ENCODE measurements at places on chromosomes 2 and 18.
A peak's percentile ranks its signal among the peaks of the same experiment; 100 is the strongest.

- DNase-seq = no peak
Observed at GRCh38 chr2:36403675-36404230, 48.2 kb downstream of the CRIM1 start.

GRCh38 chr2:48414980-48415835 lies 114.7 kb upstream of the STON1 start:
- no peak for DNase-seq

- no peak for DNase-seq
Observed at GRCh38 chr2:208366215-208367127, 40.1 kb upstream of the PTH2R start.

GRCh38 chr18:62399276-62399675 lies 74.2 kb downstream of the TNFRSF11A start:
- no peak for DNase-seq

- DNase-seq = peak; percentile 46
Observed at GRCh38 chr2:129923265-129924091, 56.0 kb upstream of the RAB6C start.

DNA sequence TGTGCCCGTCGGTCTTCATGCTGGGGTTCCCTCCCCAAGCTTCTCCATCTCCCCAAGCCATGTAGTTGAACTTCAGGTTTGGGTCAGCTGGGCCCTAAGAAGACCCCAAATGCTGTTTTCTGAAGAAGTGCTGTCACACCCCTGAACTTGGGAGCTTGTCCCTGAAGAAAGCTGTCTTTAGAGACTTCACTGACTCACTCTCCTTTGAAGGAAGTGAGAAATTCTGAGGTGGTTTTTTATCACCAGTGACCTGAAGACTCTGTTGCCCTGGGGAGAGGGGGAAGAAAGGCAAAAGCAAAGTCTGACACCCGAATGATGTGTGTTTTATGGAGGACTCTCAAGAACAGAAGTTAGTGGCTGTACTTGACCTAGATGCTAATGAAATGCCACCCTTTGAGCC lies 83.6 kb upstream of the BCL2L11 start:
- DNase-seq = no peak

- DNase-seq = no peak
Observed at GRCh38 chr2:106961328-106961727, 75.4 kb upstream of the ST6GAL2 start.

DNA sequence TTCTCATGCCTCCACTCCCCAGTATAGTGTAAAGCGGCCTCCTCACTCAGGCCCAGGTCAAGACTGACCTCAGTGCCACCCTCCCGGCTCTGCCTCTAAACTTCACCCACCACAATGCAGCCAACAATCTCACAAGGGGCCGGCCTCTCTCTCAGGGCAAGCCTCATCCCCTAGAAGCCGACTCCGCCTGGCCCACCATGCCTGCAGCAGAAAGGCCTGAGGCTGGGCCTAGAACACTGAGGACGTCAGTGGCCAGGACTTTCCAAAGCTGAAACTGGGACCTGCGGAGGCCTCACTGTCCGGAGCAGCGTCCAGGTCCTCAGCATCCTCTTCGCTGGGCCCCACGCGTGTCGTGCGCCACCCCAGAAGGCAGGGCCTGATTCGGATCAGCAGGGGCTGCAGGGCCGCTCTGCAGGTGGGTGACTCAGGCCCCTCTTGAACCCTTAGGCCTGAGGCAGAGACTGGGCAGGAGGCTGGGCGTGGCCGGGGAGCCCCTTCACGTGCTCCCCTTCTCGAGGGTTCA lies 52.9 kb downstream of the PKDCC start:
- DNase-seq = no peak

DNA sequence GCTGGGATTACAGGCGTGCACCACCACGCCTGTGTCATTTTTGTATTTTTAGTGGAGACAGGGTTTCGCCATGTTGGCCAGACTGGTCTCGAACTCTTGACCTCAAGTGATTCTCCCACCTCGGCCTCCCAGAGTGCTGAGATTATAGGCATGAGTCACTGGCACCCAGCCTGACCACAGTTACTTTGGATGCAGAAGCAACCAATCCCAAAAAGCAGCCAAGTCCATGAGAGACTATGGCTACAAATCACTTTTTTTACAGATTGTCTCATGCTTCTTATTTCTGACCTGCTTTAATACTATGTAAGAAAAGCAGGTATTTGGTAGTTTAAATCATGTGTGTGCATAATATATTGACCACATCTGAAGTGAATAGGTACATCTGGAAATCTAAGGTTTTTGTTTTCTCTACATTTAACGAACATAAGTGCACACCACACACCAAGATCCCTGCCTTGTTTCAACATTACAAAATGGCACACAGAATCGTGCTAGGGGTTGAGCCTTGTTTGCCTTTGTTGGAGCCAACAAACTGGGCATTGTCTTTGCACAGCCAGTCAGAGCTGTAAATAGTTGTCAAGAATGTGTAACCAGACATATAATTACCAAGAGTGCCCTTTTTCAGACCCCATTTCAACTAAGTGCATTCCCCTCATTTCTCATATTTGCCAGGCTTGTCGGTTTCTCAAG lies 18.3 kb upstream of the MAP4K4 start:
- DNase-seq = no peak

DNA sequence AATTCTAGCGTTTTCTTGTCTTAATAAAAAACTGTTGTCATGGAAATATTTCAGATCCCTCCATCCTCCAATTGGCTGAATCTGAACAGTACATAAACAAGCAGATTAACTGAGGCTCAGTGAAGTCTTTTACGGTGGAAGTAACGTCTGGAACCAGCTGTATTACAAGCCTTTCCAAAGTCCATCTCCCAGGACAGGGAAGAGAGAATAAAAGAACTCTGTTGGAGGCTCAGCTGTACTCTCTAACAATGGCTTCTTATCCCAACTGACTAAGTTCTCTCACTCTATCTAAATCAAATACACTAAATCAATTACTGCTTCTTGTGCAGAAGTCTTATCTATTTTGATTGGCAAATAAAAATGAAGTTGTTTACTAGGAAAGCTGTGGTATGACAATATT lies 19.9 kb upstream of the NEDD4L start:
- no peak for DNase-seq

- DNase-seq = no peak
Observed at GRCh38 chr18:41870191-41870590, 84.8 kb upstream of the PIK3C3 start.

DNA sequence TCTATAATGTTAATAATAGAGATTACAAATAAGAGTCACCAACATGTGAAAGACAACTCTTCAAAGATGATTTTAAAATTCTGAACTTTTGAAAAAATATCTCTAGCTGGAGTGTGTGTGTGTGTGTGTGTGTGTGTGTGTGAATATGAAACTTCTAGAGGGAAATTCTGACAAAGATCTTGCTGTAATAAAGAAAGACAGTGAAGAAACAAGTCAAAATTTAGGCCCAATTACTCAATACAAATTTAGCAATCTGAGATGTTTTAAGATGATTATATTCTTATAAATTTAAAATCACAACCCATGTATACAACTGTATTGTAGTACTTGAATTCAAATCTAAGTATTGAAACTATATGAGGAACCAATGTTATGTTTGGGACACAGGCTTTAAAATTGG lies 57.2 kb upstream of the UGP2 start:
- no peak for DNase-seq

GRCh38 chr18:51480407-51481261 lies 283.2 kb upstream of the MEX3C start:
- no peak for DNase-seq

DNA sequence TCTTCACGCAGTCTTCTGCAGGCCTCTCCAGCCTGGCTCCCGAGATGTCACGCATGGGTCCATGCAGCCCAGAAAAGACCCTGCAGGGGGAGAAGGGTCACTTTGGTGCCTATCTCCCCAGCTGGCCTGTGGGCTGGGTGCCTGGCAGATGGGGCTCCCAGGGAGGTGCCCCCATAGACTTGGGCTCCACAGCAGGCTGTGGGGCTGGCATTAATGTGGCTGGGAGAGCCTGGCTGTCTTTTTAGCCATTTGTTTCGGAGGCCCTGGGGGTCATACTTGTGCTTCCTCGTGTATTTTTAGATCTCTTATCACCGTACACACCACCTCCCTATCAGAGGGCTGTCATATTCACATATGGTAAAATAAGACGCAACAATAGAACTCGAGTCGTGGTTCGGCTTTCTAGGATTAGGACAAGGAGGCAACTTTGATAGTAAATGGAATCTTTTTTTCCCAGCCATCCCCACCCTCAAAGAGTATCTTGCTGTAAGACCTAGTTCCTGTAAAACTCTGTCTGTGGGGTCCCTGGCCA lies 74.5 kb downstream of the LRRFIP1 start:
- DNase-seq = no peak

GRCh38 chr18:50104421-50104820 lies 90.5 kb downstream of the MYO5B start:
- no peak for DNase-seq

- DNase-seq = no peak
Observed at GRCh38 chr2:237217995-237218616, 132.4 kb downstream of the COPS8 start.

DNA sequence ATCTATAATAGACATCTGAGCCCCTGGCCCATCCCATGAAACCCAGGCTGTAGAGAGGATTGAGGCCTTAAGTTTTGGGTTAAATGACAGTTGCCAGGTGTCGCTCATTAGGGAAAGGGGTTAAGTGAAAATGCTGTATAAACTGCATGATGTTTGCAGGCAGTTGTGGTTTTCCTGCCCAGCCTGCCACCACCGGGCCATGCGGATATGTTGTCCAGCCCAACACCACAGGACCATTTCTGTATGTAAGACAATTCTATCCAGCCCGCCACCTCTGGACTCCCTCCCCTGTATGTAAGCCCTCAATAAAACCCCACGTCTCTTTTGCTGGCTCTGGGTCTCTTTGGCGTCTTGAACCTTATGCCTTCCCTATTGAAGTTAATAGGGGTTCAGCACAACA lies 110.7 kb downstream of the XRCC5 start:
- DNase-seq = no peak

- DNase-seq = no peak
Observed at GRCh38 chr2:43019025-43019367, 207.4 kb downstream of the ZFP36L2 start.

DNA sequence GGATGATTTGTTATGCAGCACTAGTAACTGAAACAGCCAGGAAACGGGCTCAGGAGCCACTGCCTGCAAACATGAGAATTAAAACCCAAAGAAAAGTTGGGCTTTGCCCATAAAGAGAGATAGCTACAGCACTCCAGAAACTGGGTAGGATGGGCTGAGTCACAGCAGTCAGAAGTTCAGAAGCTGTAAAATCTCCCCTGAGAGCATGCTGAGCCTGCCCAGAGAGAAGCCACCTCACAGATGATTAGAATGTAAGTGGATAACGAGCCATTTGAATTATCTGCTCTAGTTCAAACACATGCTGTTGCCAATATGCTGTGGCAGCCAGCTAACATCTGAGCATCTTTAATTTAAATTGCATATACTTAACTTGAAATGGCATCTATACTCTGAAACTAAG lies 388.1 kb upstream of the ACVR2A start:
- DNase-seq = no peak

DNA sequence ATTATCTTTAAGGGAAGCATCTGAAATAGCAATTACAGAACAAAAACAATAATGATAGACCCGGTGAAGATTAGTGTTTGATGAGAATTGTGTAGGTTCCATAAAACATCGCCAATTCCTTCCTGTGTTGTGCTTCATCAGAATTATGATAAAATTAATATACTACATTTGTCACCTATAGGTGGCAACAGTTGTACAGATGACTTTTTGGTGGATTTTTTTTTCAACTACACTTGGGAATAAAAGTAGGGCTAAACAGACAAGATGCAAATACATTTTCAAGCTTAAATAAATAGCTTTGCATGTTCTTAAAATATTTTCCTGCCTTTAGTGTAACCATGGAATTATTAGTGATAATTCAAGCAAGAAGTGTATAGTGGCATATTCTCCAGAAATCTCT lies 7.0 kb upstream of the LYPD1 start:
- no peak for DNase-seq

GRCh38 chr2:18123211-18123570 lies 244.7 kb downstream of the KCNS3 start:
- no peak for DNase-seq

GRCh38 chr2:115396579-115396978 lies 954.1 kb downstream of the DPP10 start:
- no peak for DNase-seq

Measured in right forelimb (tissue), 1 donor.